Activated T-helper 1 cell treated with Interleukin-2 at 50 U/mL for 16 hours (primary cell): ENCODE measurements at places on chromosomes 12 and 14.

- DNase-seq, result no peak
These were observed 1.2 kb downstream of the TTC7B start for GRCh38 chr14:90814806-90815571.

GRCh38 chr14:28709571-28710305 is 56.8 kb upstream of the FOXG1 start:
- DNase-seq, result no peak

- DNase-seq, result no peak
These were observed 10.8 kb downstream of the GLRX5 start for GRCh38 chr14:95545515-95546168.

- peak; percentile 49 for DNase-seq
These were observed 33.8 kb downstream of the FBRSL1 start for GRCh38 chr12:132523576-132524331.

DNA sequence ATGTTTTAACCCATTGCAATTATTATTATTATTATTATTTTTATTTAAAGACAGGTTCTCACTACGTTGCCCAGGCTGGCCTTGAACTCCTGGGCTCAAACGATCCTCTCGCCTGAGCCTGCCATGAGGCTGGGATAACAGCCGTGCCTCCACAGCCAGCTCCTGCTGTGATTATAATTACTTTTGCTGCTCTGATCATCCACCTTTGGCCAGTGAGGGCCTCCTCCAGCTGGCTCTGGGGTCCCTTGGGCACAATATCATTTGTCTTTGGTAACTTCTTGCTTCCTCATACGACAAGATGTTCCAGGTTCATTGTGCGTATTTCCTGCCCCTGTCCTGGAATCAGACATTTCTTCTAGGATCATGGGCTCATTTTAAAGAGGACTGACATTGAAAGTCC is 28.4 kb downstream of the LRTM2 start:
- no peak for DNase-seq

- no peak for DNase-seq
These were observed 416.1 kb downstream of the ATP23 start for GRCh38 chr12:58357511-58357910.

GRCh38 chr14:49975276-49975675 is 82.4 kb downstream of the ARF6 start:
- no peak for DNase-seq

DNA sequence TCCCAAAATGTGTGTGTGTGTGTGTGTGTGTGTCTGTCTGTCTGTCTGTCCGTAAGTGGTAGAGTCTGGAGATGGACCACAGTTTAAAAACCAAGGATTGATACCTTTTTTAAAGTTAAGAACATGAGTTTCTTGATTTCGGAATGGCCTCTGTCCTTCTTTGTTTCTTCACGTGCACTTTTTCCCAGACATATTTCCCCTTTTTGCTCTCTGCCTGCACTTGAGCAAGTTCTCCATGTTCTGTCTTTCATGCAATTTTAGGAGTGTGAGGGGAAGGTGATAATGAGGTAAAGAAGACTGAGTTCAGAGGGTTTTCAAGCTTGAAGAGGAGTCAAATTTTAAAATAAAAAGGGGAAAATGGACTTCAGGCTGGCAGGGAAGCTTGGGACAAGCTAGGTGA is 12.7 kb downstream of the OLR1 start:
- DNase-seq, result no peak

DNA sequence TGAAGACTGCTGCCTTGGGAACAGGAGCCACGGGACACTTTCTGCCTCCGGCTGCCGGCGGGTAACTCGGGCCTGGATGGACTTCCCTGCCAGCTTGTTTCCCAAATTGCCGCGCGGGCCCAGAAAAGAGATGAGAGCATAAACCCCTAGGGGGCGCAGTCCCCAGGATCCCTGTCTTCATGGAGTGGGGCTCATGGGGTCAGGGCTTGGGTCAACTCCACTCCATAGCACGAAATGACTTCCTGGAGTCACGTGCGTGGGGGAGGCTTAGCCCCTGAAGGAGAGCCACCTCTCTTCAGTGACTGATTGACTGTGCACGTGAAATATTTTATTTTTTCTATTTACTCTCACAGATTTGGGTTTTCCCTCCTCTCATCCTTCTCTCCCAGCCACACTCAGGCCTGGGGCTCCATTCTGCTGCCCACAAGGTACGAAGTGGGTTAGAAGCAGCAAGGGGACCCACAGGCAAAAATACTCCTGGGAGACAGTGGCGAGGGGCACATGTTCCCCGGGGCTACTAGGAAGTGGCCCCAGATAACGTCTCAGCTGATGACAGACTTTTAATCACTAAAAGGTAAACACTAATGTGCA is 10.0 kb downstream of the PGF start:
- no peak for DNase-seq

GRCh38 chr12:102562836-102563425 is 82.6 kb upstream of the IGF1 start:
- DNase-seq, result no peak

DNA sequence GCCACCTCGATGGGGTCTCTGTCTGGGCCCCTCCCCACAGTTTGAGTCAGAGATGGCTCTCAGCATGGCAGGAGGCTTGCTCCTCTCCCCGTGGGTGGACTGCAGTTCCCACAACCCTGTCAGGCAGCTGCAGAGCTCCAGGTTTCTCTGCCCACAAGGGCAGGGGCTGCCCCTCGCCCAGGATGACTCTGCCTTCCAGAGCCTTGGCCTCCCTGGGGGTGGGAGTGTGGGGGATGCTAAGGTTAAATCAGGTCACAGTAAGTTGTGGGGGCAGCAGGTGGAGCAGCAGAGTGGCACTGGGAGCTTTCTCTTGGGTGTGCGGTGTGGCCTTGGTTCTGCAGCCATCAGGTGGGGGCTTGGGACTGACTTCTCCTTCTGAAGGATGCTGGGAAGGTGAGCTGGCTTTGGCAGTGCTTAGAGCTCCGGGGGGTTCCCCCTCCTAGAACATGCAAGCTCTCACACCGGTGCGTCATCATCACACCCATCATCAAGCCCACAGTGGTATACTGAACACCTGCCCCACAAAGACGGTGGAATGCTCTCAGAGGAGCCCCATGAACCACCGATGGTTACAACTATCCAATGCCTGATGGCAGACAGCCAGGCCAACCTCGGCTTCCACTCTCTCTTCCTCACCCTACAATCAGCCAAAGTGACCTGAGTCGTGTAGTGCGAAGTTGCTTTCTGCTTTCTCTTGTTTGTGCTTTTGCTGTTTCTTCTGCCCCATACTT is 39.7 kb downstream of the ERH start:
- DNase-seq, result no peak

DNA sequence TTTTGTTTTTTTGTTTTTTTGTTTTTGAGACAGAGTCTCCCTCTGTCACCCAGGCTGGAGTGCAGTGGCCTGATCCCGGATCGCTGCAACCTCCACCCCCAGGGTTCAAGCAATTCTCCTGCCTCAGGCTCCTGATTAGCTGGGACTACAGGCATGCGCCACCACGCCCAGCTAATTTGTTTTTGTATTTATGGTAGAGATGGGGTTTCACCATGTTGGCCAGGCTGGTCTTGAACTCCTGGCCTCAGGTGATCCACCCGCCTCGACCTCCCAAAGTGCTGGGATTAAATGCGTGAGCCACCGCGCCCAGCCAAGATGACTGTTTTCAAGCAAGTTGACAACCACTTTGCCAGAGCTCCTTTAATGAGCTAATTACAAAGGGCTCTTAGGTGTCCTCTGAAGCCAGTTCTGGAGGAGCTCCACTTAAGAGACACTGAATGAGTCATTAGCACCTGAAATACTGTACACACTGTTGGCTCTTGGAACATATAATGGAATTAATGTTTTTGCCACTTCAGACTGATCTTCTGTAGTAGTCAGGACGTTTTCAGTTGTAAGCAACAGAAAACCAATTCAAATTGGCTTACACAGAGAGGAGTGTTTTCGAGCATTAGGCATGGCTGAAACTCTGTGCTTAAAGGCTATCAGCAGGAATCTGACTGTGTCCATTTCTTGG is 55.4 kb upstream of the MED13L start:
- no peak for DNase-seq

- DNase-seq, result no peak
These were observed 22.8 kb upstream of the ACTR10 start for GRCh38 chr14:58177125-58177524.

DNA sequence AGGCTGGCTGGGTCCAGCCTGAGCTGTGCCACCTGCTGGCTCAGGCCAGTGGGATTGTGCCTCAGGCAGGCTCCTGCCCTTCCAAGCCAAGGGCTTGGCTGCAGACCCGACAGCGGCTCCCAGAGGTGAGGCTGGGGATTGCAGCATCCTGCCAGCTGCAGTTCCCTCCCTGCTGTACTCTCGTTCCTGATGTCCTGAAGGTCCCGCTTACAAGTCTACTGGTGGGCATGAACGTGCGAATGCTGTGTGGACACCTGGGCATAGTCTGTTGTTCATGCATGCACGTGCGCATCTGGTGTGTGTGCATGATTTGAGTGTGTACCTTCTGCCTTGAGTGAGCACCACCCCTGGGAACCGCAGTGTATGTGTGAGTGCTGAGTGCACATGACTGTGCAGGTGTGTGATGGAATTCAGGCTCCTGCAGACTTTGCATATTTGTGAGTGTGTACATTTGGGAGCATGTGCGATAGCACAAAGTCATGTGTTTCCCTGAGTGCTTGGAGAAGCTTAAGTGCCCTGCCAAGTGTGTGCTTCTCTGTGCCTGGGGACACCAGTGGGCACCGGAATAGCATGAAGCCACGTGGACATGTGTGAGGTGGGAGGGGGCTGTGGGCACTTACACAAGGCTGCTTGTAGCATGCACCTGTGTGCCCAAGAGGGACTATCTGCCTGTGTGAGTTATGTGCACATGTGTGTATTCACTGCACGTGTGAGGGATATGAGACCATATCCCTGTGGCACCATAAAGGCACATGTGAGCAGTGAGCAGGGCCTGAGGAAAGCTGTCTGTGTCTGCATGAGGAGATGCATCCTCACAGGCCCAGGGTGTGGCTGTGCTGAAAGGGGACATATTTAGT is 19.3 kb upstream of the KRT7 start:
- peak; percentile 27 for DNase-seq

- DNase-seq, result no peak
These were observed 602.6 kb downstream of the SNAPC1 start for GRCh38 chr14:62364800-62365280.

GRCh38 chr14:51211149-51211548 is 28.9 kb upstream of the TMX1 start:
- DNase-seq, result no peak

DNA sequence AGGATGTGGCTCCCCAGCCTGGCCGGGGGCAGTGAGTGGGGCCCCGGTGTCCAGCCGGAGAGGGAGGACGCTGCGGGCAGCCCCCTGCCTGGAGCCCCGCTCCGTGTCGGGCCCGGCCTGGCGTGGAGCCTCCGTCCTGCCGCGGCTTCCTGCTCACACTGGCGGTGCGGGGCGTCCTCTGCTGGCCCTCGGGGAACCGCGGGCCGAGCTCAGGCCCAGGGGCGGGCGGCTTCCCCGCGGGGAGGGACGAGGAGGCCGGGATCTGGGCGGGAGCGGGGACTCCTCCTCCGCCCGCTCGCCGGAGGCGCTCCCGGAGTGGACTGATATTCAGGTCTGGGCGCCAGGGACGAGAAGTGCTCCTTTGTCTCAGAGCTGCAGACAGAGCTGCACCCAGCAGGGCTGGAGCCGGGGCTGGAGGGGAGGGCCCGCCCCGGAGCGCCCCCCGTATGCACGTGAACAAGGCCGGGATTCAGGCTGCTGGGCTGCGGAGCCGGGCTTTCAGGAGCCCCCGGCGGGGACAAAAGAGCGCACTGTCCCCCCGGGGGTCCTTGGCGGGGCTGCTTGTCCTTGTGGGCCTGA is 2.2 kb downstream of the MMP17 start:
- DNase-seq, result no peak

- DNase-seq, result no peak
These were observed 218.9 kb upstream of the SFSWAP start for GRCh38 chr12:131491916-131492490.

- no peak for DNase-seq
These were observed 671.5 kb upstream of the TMEM132C start for GRCh38 chr12:127595506-127595905.

GRCh38 chr14:74510959-74511409 is 17.4 kb downstream of the ISCA2 start:
- DNase-seq, result no peak

GRCh38 chr14:93963692-93964091 is 12.7 kb downstream of the ASB2 start:
- no peak for DNase-seq

DNA sequence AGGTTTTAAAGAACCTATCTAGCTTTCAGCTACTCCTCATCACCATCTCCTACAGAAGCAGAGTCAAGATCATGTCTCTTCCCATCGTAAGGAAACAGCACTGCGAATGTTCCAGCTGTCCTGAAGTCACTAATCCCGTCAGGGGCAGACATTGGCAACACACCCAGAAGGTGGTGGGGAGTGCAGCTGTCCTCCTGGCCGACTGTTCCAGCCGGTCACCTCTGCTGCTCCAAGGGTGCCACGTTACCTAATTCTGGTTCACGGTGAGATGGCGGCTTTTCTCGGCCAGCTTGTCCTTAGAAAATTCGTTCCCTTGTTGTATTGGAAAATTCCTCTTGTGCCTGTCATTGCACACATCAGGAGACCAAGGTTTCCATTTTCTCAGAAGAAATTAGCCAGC is 196.2 kb downstream of the ZFP36L1 start:
- DNase-seq, result no peak

- DNase-seq, result no peak
These were observed 198.1 kb upstream of the KRR1 start for GRCh38 chr12:75709503-75709902.

- no peak for DNase-seq
These were observed 41.1 kb downstream of the BMP4 start for GRCh38 chr14:53915364-53916014.

DNA sequence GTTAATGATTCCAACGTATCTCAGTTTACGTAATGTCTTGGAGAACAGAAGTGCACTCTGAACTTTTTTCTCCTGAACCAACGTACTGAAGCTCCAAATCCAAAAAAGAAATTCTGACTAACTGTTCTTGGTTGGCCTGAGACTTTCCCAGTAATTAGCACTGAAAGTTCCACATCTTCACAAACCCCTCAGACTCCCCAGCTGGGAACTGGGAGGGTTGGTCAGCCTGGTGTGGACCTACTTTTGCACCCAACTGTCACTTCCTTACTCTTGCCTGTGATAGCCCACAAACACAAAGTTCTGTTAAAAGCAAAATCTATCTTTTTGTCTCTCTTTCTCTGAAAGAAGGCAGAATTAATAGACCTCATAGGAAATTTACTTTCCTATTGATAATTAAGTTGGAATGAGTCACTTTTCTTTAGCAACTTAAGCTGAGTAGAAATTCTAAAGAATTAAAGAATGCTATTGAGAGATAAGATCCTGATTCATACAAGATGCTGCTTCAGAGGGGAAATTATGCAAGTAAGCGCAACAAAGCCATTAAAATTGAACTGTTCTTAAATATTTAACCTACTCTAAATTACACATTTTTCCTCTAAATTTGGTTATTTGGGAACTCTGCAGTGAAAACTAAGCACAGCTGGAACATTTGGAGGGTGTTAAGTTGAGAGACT is 155.0 kb downstream of the EPS8 start:
- no peak for DNase-seq

DNA sequence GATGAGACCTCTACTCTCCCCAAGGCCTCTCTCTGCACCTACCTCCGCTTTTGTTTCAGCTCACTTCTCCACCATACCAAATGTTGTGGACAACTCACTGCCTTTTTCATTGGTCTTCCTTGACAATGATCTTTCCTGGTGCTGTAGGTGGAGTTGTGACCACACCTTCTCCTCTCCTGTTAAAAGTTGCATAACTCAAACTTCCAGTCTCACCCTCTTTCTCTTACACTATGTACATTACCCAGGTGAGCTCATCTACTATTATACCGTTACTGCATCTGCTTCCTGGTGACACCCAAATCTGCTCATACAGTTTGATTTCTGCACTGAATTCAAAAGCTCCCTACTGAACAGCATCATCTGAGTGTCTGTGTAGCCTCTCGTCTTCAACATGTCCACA is 542.8 kb downstream of the GALC start:
- DNase-seq, result no peak
